ENCODE measurements at places on chromosomes 7 and 10.
A peak's percentile ranks its signal among the peaks of the same experiment; 100 is the strongest.

DNA sequence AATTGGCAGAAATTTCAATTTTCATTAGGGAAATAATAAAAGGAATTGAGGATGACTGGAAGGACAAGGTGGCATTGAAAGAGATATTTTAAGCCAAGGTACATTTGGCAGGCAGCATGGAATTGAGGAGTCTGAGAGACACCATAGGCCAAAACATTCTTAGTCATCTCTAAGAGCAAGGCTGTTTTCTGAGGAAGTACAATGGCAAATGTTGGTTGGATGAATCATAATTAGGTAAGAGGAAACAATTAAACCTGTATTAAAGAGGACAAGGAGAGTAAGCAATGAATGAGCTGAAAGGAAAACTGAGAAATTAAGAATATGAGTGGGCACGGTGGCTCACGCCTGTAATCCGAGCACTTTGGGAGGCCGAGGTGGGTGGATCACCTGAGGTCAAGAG lies 86.3 kb downstream of the MRPL32 start:
- DNase-seq: peak; percentile 83

- DNase-seq: peak; percentile 26
These were observed 55.7 kb upstream of the RELN start for GRCh38 chr7:104045183-104045582.

GRCh38 chr7:157717211-157718174 lies 380.7 kb downstream of the DNAJB6 start:
- DNase-seq: no peak

GRCh38 chr10:92119340-92119739 lies 171.5 kb downstream of the CPEB3 start:
- no peak for DNase-seq

- peak; percentile 95 for DNase-seq
These were observed 7.1 kb downstream of the BAG3 start for GRCh38 chr10:119658274-119658673.

DNA sequence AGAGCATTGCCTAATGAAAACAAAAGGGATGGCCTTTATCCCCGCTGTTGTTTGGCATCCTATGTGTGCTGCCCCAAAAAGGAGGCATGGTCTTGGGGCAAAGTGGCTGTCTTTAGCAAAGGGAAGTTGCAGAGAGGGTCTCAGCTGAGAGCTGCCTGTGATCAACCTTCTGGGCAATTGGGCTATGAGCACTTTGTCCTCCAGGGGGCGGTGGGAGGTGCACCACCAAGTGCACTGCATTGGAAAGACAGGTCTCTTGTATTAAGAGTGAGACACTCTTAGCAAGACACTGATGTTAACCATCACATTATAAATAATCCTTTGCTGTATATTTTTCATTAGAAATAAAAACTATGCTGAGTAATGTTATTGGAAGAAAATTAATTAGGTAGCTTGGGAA lies 314.8 kb downstream of the POM121L12 start:
- DNase-seq: peak; percentile 44
